ENCODE measurements at places on chromosomes 7 and 10. TPM values are rescaled to one million over a fixed set of nuclear protein-coding genes. Genes with fewer than 3 reads are reported as not detected.

GRCh38 chr10:43322769-43323168, 48.7 kb upstream of the FXYD4 start:
- DNase-seq, result peak; percentile 83

DNA sequence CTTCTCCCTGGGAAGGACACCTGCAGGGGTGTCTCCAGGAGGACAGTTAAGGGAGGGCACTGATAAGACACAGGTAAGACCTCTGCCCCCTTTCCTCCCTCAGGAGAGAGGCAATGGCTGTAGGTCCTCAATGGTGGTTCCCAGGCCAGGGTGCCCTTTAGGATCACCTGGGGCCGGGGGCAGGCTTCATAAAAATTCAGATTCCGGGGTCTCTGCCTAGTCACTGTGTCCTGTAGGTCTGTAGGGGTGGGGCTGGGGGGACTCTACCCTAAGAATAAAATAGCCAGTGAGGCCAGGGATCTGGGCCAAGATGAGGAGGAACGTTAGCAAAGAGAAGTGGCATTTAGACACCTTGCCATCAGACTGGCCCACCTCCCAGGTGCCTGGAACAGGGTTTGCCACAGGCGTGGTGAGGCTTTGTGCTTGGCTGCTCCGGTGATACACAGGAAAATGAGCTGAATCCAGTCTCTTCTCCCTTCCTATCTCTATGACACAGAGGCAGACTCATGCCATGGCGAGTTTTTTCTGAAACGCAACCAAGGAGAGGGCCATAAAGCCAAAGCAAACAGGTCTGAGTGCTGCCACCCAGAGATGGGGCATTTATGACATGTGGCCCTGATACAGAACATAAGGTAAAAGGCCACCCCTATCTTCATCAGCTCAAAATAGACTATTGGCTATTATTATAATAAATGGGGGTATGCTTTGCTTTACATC, 52.6 kb downstream of the SH3PXD2A start:
- DNase-seq, result no peak

DNA sequence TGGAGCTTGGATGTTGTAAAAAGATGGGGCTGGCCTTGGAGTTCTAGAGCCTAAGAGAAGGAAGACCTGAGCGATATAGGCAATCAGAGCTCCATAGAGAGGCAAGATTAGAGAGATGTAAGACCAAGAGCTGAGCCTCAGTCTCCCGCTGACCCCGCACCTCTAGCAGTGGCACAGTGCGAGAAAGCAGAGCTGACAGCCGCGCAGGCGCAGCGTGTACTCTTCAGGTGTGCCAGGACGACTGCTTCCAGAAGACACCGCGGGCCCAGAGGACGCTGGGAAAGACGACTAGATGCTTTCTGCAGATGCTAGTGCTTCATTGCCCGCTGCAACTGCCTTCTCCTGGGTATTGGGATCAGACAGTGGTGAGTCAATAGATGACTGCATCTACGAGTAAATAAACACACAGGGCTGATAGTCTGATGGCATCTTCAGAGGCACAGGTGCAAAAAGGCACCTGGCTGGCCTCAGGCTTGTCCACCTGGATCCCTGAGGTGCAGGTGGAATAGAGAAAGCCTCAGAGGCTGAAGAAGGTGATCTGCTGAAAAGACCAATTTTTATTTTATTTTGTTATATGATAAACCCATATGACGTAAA, 38.1 kb upstream of the CCDC6 start:
- DNase-seq, result no peak

DNA sequence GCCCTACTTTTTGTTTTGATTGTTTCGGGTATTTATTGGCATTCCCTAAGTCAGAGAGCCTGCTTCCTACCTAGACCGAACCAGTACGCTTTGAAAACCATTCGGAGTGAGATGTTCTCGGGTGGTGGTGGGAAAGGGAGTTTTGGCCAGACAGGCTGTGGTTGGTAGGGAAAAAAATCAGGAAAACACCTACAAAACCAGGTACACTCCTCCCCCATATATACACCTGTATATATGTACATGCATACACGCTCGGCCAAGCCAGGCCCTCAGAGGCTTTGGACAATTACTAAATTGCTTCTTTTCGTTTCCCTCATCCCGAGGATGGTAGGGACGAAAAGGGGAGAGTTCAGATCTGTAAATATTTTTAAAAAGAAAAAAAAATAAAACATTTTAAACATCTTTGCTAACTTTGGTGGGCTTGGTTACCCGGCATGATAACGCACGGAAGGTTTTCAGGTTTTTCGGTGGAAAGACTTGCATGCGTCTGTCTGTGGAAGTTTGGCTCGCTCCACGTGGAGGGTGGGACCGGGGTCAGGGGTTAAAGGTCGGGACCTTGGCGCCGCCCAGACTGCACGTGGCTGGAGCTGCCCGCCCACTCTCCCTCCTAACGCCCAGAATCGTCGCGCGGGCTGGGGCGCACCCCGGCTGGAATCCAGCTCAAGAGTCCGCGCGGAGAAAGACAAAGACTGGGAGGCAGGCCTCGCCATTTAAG, 2.5 kb downstream of the HMX2 start:
- DNase-seq, result no peak

DNA sequence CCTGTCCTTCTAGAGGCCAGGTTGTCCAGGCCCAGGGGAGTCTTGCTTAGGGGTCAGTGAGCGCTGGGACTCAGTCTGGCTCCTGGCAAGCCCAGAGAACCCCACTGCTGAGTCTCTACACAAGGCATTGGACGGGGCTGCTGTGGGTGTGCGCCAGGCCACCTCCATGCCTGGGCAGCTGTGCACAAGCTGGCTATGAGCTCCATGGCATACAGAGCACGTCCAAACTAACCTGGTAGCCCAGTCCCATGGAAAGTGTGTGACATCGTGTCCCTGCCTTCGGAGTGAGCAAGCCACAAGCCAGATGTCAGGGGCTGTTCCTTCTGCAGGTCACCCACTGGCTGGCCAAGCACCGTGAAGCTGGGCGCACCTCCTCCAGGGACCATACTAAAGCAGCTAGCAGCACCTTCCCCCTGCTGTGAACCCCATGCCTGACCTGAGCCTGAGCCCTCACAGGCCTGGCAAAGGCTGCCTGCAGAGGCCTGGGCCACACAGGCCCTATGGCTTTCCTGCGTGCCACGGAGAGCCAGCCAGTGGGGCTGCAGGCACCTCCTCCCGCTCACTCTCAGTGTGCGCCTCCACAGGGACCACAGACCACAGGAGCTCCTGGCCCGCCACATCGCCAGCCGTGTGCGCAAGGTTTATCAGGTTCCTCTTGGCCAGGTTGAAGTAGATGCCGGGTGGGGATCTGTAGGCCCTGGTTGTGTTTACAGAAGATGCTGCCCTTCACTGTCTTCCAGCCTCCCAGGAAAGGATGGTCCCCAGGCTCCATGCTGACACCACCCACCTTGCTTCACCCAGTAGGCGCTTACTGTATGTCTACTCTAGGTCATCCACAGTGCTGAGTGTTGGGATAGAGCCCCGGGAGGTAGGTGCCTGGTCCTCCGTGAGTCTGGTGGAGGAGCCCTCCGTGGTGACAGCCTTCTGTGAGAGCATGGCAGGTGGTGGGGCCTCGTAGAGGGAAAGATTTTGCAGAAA, 219.7 kb downstream of the EBF3 start:
- DNase-seq, result no peak

- DNase-seq, result no peak
These were observed 28.1 kb upstream of the NCAPG2 start for GRCh38 chr7:158732494-158733219.

- DNase-seq, result no peak
These were observed 11.1 kb downstream of the STAM start for GRCh38 chr10:17655009-17655408.

- no peak for DNase-seq
These were observed 59.0 kb downstream of the VSTM4 start for GRCh38 chr10:49056356-49056755.

GRCh38 chr10:86179961-86180360, 186.6 kb downstream of the GRID1 start:
- no peak for DNase-seq

DNA sequence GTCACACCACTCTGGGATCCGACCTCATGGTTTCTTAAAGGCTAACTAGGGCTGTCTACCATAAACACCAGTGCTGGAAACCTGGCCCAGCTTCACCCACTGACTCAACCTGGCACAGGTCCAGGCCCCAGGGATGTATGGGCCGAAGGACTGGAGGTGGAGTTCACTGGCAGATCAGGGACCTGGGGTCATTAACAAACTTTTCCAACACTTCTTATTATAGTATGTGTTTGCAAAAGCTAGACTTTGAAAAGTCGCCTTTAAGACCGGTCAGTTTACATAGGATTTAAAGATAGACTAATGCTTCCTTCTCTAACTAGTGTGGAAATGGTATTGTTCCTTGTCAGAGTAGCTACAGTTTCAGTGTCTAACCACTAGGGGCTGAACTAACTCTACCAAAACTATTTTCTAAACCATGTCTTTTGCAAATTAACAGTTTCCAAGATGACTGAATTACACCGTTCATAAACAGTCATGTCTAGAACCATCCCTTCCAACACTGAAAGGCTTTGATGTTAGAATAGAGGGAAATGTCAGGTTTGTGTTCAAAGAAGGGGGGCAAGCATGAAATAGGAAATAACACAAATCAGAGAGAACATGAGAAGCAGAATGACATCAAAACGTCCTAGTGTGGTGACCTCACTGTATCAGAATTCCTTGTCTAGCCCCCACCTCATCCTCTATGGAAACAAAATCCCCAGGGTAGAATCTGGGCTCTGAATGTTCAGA, 29.7 kb downstream of the STN1 start:
- DNase-seq, result peak; percentile 82

GRCh38 chr7:121026159-121026558, 37.6 kb downstream of the CPED1 start:
- no peak for DNase-seq

DNA sequence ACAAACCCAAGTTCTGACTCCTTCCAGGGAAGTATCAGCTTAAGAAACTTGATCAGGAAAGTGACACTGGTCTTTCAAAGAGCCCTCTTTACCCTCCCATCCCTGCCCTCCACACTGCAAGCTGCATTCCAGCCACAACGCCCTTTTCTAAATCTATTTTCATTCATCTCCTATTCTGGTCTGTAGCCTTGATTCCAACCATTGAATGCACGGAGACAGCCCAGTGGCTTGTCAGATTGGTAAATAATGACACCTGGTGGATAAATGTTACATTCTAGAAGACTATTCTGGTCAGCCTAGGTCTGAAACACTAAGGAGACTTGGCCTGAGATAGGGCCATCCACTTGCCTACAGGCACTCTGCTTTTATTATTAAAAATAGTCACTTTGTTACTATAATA, 20.9 kb downstream of the MORN4 start:
- DNase-seq, result no peak

DNA sequence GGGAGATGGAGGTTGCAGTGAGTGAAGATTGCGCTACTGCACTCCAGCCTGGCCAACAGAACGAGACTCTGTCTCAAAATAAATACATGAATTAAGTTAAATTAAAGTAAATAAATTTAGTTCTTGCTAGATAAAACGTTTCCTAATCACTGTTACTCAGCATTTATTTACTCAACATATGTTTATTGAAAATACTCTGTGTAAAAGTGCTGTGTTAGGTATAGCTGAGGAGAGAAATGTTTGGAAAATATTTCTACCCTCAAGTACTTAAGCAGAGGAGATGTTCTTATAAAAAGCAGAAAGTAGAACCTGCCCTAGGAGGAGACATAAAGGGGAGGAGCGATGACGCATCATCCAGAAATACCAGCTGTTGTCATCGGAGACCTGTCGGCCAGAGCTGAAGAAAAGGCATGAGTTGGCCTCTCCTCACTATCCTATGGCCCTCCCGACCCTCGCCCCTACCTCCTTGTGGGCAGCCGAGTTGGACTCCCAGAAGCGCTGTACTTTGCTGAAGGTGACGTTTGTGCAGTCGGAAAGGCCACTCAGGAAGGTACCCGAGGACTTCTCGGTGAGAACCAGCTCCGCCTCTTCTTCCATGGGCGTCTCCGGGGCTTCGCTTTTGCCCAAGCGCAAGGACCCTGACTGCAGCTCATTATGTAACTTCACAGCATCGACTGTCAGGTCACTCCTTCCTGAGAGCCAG, 1.1 kb downstream of the RRP12 start:
- DNase-seq, result no peak

- no peak for DNase-seq
These were observed 265.1 kb upstream of the ZNF32 start for GRCh38 chr10:43913676-43914235.

Gene TEX36
- total RNA-seq, result not detected

Gene TRPV6
- under 0.01 TPM for total RNA-seq

Gene UCN3
- not detected for total RNA-seq
